ENCODE measurements at places on chromosomes 2 and 18.

DNA sequence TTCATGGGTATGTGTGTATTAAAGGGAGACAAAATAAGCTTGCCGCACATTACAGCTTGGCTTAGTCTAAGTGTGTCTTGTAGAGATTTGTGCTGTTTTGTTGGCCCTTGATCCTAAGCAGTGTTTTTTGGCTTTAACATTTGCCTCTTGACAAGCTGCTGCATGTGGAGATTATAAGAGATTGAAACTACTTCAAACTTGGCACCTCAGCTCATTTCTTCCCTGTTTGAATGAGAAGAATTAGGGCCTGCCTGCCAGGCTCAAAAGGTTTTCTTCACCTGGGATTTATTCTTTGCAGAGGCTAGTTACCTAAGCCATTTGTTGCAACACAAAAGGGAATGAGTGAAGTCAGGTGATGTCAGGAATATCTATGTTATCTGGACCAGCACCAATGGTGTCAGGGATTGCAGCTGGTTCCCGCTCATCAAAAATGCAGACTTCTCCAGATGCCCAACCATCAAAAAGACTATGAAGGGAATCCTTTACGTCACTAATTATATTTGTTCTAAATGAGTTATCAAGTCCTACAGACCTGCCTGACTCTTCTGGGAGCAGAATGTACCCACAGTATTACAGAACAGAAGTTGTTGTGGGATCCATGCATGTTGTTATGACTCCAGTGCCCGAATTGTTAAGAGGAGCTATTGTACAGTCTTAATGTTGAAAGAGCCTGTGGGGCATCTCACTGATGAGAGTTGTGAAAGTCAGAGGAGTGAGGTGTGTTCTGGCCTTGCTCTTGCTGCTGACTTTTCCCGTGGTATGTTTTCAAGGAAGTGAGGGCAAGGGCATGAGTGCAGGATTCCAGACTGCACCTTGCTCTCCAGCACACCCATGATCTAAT, 31.0 kb downstream of the ABCA12 start:
- no peak for DNase-seq

DNA sequence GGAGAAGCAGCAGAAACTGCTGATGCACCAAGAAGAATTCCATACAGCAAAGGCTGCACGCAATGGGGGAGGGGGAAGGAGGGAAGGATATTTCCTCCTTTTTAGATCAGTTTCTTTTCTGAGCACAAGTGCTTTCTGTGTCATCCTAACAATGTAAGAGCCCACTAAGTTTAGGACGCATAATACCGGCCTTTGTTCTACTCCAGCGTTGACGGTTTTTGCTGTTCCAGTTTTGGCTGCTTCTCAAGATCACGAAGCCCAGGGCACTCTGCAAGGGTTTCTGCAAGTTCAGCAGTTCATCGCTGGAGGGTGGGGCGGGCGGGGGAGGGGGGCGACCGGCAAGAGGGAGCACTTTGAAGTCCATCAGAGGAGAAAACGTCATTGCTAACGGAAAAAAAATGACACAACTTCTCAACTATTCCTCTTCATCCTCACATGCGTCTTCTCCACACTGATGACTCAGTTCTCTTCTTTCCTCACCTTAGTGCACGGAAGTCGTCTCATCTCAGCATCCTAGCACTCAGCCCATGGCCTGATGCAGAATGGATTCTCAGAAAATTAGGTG, 8.7 kb downstream of the FAM178B start:
- DNase-seq, result no peak

- DNase-seq, result no peak
Observed at GRCh38 chr2:170247882-170248393, 70.0 kb downstream of the MYO3B start.

- no peak for DNase-seq
Observed at GRCh38 chr2:113760400-113760799, 4.0 kb upstream of the SLC35F5 start.

DNA sequence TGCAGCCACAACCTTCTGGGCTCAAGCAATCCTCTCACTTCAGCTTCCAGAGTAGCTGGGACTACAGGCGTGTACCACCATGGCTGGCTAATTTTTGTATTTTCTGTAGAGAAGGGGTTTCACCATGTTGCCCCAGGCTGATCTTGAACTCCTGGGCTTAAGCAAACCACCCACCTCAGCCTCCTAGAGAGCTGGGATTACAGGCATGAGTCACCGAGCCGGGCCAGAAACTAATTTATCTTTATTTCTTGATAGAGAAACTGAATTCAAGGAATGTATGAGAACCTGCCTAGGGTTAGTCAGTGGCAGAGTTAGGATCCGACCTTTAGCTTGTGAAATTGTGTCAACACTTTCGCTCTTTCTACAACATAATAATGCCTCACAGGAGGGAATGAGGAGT, 19.3 kb upstream of the ITGAV start:
- DNase-seq, result no peak

DNA sequence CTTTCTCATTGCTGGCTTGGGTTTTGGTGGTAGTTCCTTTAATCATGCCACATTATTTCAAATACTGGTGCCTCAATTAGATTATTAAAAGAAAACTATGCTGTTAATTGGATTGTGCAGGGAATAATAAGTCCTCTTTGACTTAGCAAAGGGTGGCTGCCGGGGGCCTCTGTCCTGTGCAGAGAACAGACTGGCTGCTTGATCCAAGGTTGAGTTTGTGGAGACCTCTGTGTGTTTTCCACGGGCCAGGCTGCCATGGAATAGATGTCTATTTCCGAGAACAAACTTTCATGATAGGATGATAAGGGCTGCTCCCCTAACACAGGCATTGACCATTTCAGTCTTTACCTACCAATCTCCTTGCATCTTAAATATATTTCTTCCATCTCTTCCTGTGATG, 30.4 kb upstream of the OTOS start:
- DNase-seq, result no peak

- no peak for DNase-seq
Observed at GRCh38 chr18:48134609-48135008, 204.2 kb upstream of the SMAD2 start.
